ENCODE measurements at places on chromosomes 6 and 20.

DNA sequence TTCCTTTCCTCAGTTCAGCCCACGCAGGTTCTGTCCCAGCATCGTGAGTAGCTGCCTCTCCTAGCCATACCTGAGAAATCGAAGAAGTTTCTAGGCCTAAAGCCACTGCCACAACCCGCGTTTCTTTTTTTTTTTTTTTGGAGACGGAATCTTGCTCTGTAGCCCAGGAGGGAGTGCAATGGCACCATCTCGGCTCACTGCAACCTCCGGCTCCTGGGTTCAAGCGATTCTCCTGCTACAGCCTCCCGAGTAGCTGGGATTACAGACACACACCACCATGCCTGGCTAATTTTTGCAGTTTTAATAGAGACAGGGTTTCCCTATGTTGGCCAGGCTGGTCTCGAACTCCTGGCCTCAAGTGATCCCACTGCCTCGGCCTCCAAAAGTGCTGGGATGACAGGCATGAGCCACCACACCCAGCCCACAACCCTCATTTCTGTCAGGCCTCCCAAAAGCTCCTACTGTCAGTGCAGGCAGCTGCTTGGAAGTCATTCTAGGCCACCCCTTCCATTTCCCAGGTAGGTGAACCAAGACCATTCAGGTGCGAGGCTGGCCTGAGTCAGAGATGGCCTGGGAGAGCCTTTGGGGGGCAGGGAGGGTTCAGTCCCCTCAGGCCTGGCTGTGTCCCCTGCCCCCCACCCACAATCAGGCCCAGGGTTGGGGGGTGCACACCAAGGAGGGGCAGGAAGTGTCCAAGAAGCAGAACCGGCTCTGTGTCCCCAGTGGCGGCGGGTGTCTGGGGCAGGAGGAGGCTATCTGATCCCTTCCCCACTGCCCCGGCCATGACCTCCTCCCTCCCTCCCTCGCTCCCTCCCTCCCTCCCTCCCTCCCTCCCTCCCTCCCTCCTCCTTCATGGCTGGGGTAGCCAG is 47.2 kb downstream of the NOL4L start:
- no peak for DNase-seq

DNA sequence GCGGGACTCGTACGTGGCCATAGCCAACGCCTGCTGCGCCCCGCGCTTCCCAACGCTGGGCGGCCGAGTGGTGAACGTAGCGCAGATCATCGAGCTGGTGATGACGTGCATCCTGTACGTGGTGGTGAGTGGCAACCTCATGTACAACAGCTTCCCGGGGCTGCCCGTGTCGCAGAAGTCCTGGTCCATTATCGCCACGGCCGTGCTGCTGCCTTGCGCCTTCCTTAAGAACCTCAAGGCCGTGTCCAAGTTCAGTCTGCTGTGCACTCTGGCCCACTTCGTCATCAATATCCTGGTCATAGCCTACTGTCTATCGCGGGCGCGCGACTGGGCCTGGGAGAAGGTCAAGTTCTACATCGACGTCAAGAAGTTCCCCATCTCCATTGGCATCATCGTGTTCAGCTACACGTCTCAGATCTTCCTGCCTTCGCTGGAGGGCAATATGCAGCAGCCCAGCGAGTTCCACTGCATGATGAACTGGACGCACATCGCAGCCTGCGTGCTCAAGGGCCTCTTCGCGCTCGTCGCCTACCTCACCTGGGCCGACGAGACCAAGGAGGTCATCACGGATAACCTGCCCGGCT is 3.4 kb downstream of the SLC32A1 start:
- no peak for DNase-seq

DNA sequence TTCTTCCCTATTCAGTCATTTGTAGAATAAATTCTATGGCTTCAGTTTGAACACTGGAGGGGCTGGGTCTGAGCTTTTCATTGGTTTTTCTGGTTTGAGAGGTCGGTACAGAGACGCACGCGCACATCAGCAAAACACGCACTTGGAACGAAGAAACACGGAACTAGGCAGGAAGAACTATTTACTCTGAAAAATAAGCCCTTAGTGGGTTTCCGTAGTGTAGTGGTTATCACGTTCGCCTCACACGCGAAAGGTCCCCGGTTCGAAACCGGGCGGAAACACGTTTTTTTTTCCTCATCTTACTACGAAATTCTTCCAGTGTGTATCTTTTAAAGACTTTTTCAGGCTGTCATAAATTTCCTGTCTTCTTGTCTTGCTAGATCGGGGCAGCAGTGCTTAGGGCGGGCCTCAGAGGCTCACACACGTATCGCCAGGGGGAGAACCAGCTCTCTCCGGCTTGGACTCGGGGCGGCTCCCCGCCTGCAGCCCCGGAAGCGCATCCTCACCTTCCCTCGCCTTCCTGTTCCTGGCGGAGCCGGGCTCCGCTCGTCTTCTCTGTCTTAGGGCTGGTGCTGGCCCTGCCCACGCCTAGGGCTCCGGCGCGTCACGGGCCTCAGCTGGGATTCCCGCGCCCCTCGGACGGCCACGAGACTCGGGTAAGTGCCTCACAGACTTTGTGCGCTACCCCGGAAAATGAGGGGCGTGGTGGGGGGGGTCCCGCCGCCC is at the start of gene HMGN4:
Gene HMGN4 (plus strand): TSS at position 521 of the 726 bp plus-strand sequence. CDS start 6,841 bp downstream, outside the sequence.
- peak; percentile 95 for DNase-seq

DNA sequence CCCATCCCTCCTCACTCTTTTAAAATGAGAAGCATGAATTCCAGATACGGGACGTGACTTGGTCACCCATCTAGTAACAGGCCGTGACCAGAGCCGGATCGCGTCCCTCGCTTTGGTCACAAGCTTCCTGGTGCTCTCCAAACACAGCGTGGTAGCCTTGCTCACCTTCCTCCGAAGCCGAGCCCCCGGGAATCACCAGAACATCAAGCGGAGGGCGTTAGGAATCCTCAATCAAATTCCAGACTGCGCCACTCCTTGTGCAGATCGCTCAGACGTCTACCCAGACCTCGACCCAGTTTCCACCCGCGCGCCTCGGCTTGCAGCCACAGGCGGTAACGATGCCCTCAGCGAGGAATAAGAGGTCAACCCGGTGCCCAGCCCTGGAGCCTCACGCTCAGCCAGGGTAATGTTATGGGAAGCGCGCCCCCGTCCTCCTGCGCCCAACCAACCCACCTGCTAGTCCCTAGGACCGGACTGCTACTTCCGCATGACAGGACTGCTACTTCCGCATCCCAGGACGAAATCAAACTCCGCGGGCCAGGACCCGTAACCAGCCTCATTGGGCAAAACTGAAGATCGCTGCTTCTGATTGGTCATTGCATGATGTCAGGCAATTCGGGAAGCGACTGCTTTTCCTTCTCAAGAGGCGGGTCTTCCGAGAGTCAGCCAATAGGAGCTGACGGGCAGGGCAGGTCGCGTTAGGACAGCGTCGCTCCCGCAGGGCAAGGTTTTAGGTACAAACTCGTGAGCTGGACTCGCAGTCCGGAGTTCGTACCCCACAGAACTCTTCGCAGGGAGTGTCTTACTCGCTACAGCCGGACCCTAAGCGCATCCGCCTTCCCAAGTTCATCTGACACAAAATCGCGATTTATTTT is at the start of gene MTFR2:
Gene MTFR2 (minus strand): TSS at position 501 of the 875 bp plus-strand sequence. CDS start 1,212 bp downstream, outside the sequence.
- peak; percentile 100 for DNase-seq

- no peak for DNase-seq
These were observed 241.4 kb downstream of the ESR1 start for GRCh38 chr6:152048921-152049320.

DNA sequence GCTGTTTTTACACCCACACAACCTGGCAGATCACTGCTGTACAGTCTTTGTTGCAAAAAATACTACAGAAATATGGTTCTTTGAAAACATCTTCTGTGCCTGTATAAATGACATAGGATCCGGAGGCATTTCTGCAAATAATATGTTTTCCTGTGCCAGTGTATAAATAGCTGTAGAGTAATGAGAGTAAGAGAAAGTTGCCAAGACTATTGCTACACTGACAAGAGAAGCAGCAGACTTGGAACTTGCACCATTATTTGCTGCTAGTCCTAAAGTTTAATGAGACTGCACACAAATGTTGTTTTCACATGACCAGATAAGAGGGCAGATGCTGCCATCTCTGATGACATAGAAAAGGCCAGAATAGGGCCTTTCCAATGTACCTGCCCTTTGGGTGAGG is 50.0 kb upstream of the DTNBP1 start:
- DNase-seq, result no peak

- no peak for DNase-seq
These were observed 26.4 kb downstream of the ZNF391 start for GRCh38 chr6:27414996-27415395.

GRCh38 chr6:135075018-135075417 is 20.4 kb upstream of the HBS1L start:
- no peak for DNase-seq

GRCh38 chr6:159691963-159692287 is 1.1 kb downstream of the SOD2 start:
- no peak for DNase-seq

DNA sequence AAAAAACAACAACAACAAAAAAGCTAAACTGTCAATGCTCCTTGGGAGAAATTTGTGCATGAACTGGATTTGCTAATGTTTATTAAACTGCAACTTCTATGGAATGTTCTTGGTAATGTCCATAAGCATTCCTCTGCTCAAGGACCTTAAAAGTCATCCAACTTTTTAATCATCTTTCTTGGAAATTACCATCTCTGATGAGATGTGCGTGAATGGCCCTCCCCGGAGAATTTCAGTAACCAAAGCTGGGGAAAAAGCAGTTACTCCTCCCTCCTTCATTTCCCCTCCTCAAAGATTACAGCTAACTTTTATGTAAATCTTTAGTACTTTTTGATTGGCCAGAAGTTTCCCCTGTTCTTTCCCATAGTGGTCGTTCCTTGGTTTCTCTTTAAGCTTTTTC is 5.2 kb downstream of the TBCC start:
- no peak for DNase-seq

- DNase-seq, result no peak
These were observed 599.6 kb downstream of the PTPRT start for GRCh38 chr20:42589976-42590639.

DNA sequence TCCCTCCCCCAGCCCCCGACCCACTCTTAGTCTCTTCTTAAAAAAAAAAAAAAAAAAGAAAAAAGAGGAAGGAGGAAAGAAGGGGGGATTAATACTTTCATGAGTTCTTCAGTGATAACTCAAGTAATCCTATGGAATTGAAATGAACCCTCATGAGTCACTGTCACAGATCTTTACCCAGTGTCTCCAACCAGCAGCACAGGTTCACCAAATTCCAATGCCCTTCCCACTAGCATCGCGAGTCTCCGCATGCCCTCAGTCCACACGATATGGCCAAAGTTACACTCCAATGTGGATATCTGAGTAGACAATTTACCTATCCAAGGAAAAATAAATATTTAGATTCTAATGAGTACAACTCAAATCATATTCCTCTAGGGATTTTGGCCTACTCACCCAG is 74.5 kb downstream of the MDN1 start:
- DNase-seq, result no peak

- DNase-seq, result no peak
These were observed 625.9 kb upstream of the EPHA7 start for GRCh38 chr6:94045099-94045829.

DNA sequence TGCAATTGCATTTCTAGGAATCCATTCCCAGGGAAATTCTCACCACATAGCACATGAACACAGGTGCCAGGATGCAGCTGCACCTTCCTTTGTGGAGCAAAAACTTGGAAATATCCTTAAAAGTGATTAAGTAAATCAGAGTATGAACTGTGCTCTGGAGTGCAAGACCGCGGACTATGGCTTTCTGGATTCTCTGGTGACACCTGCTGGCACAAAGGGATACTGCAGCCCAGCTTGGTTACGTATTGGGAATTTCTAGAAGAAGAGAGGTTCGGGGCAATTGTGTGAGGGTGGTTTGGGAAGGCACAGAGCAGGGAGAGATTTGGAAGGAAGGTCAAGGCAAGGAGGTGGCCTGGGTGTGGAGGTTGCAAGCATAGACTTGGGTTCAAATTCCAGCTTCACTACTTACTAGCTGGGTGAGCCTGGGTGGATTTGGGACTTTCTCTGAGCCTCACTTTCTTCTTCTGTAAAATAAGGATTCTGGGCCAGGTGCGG is 15.9 kb upstream of the PEDS1 start:
- DNase-seq, result peak; percentile 68

GRCh38 chr6:131950767-131951575 is at the start of gene CCN2:
Gene CCN2, minus strand, starts transcription at chr6:131951372. Its CDS starts 200 bp downstream, at chr6:131951172.
- DNase-seq, result no peak

GRCh38 chr6:110037726-110038295 is 59.7 kb downstream of the GPR6 start:
- DNase-seq, result no peak

GRCh38 chr20:717832-718231 is 42.2 kb upstream of the SCRT2 start:
- DNase-seq, result no peak

GRCh38 chr6:144285548-144285797 is 338 bp downstream of the UTRN start:
- no peak for DNase-seq

DNA sequence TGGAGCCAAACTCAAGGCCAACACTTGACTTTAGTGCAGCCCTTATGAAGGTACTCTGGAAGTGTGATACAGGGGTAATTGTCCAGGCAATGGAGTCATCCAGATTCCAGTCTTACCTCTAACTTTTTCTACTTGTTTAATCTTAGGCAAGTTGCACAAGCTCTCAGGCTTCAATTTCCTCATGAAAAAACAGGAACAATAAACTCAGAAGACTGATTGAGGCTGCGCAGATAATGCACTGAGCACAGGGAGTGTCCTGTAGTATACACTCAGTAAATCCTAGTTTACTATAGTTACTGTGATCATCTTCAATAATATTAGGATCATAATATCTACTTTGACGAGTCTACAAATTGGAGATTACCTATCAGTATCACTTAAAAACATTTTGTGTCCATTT is 127.5 kb upstream of the SMLR1 start:
- DNase-seq, result peak; percentile 14

DNA sequence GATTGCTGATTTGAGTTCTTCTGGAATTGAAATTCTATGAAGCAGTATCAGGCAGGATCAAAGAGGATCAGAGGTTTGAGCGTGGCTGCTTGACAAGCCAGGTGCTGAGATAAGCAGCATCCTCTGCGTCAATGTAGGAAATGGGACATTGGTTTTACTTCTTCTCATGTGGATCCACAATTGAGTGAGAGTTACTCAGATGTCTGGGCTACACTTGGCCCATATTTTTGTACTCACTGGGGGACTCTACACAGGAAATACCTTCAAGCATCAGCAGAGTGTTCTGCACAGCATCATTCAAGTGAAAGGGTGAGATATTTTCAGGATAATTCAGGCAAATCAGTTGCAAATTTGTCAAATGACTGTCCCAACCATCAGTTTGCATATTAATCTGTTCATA is 613.9 kb upstream of the ARID1B start:
- DNase-seq, result no peak

GRCh38 chr6:47669684-47670513 is 28.5 kb upstream of the ADGRF4 start:
- no peak for DNase-seq
